ENCODE measurements at places on chromosomes 11 and 22.
A peak's percentile ranks its signal among the peaks of the same experiment; 100 is the strongest.

DNA sequence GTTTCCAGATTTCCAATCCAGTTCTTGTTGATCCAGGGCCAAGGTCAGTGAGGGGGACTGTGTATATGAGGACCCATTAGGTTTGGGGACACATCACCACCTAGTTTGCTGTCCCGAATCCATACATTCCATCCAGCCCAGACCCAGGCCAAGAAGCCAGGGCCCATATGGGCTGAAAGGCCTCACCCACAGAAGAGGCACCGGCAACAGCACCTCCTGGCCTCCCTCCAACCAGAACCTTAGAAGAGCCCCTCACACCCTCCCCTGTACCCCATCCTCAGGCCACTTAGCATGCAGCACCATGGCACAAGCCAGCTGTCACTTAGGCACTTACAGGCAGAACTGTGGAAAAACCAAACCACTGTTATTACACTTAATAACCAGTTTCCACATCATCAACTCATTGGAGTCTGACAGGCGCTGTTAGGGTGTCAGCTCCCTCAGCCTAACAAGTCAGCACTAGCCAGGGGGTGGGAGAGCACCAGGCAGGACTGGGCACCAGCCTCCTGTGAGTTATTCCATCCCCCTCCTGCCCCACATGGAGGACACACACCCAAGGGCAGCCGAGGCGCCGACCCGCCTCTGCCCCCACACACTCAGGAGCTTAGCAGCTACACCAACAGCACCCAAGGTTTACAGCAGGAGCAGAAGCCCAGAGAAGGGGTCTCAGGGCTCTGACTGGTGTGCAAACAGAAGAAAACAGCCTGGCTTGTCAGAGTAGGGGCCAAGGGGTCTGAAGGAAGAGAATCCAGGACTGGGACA is 132.0 kb downstream of the BUD13 start:
- DNase-seq = no peak

DNA sequence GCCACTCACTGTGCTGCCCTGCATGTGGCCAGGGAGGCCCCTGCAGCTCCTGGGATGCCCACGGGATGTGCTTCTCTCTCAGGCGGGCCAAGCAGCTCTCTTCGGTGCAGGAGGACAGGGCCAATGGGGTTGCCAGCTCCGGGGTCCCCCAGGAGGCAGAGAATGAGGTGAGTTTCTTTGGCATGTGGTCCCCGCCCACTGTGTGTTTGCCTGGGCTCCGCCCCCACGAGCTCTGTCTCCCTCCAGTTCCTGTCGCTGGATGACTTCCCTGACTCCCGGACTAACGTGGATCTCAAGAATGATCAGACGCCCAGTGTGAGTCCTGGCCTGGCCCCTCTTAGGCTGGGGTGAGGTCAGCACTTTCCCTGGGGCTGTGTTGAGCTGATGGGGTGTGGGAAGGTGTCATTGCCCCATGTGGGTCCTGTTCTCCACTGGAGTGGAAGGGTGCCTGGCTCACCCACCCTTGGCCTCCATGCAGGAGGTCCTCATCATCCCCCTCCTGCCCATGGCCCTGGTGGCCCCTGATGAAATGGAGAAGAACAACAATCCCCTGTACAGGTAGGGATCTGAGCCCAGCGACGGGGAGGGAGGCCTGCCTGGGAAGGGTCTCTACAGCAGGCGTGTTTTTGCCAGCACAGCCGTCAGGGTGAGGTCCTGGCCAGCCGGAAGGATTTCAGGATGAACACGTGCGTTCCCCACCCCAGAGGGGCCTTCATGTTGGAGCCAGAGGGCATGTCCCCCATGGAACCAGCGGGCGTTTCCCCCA is 7.7 kb downstream of the SCO2 start:
- no peak for DNase-seq

DNA sequence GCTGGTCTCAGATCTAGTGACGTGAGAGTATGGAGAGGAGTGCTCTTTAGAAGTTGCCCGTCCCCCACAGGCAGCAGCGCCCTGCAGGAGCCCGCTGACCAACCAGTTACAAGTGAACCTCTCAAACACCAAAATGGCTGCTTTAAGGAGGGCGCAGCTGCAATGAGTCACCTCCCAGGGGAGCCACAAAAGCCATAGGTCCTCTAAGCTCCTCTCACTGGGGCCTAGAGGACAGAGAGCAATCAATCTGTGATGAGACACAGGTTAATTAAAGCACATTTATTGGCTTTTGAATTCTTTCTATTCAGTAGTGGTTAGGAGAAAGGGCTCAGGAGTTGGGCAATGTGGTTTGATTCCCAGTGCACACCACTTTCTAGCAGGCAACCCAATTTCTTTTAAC is 15.5 kb upstream of the RAPSN start:
- no peak for DNase-seq

- DNase-seq = no peak
Observed at GRCh38 chr22:48586799-48587185, 1240.9 kb downstream of the BRD1 start.

DNA sequence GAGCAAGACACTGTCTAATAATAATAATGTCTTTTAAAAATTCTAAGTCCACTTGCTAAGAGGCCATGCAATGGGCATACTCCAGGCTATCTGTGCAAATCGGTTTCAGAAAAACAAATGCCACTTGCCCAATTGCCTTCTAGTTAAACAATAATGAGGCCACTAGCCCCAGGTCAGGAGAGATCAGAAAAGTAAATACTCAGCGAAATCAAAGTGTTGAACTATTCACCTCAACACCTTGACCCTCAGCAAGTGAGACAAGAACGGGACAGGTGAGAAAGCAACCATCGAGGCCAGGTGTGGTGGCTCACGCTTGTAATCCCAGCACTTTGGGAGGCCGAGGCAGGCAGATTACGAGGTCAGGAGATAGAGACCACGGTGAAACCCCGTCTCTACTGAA is 72.3 kb upstream of the SYN3 start:
- DNase-seq = no peak

GRCh38 chr11:2741377-2742131 is 41.8 kb upstream of the KCNQ1OT1 start:
- no peak for DNase-seq

GRCh38 chr22:39246690-39247332 is 2.0 kb upstream of the PDGFB start:
- DNase-seq = no peak

- no peak for DNase-seq
Observed at GRCh38 chr11:122642472-122642922, 13.0 kb upstream of the UBASH3B start.

- no peak for DNase-seq
Observed at GRCh38 chr22:46113110-46113909, 37.0 kb upstream of the PPARA start.

- peak; percentile 65 for DNase-seq
Observed at GRCh38 chr11:62340269-62340901, 3.1 kb downstream of the ASRGL1 start.

GRCh38 chr11:123211981-123212380 is 16.9 kb upstream of the CLMP start:
- no peak for DNase-seq

- no peak for DNase-seq
Observed at GRCh38 chr11:134940441-134941126, 528.5 kb upstream of the B3GAT1 start.

GRCh38 chr11:8285796-8286195 is 22.1 kb upstream of the LMO1 start:
- no peak for DNase-seq

DNA sequence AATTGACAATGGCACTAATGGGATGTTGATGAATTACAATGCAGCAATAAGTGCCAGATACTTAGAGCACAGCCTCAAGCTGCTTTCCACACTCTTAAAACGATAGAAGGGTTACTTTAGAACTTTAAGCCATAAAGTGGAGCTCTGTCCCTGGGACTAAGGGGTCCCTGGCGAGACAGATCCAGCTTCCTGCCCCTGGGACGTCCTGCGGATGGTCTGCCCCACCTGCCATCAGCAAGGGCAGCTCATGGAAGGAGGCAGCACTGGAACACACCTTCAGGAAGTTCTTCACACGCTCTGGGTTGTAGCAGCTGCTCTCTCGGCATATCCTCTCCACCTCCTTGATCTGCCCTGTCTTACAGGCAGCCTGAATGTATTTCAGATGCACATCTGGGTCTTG is 45.1 kb upstream of the SLC25A1 start:
- DNase-seq = no peak

DNA sequence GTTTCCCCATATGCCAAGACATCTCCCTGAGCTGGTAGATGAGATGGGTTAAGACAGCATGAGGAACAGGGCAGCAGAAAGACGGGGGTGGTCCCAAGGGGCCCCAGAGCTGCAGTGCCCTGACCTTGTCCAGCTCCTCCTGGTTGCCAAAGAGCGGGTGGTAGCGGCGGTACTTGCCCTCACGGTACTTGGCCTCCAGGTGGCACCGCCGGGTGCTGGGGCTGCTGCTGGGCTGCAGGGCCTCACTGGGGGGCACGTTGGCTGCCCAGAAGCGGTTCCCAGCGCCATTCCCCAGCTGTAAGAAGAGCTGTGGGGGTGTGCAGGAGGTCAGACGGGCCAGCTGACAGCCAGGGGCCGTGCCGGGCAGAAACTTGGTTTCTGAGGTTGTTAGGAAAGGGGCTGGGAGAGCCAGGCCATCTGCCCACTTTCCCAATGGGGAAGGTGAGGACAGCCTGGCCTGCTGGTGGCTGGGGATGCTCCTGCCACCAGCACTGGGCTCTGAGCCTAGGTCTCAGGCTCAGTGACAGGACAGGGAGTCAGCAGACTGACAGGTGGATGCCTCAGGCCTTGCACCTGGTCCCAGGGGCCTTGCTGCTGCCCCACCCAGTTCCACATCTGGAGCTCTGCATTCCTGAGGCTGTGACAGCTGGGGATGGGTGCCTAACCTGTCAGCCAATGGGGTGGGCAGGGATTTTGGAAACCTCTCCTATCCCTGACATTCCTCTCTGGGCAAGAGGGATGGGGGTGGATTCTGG is 30.0 kb upstream of the PDE2A start:
- no peak for DNase-seq

- no peak for DNase-seq
Observed at GRCh38 chr11:83349296-83349695, 63.1 kb upstream of the CCDC90B start.

GRCh38 chr11:13206086-13206640 is 71.4 kb upstream of the BMAL1 start:
- no peak for DNase-seq

DNA sequence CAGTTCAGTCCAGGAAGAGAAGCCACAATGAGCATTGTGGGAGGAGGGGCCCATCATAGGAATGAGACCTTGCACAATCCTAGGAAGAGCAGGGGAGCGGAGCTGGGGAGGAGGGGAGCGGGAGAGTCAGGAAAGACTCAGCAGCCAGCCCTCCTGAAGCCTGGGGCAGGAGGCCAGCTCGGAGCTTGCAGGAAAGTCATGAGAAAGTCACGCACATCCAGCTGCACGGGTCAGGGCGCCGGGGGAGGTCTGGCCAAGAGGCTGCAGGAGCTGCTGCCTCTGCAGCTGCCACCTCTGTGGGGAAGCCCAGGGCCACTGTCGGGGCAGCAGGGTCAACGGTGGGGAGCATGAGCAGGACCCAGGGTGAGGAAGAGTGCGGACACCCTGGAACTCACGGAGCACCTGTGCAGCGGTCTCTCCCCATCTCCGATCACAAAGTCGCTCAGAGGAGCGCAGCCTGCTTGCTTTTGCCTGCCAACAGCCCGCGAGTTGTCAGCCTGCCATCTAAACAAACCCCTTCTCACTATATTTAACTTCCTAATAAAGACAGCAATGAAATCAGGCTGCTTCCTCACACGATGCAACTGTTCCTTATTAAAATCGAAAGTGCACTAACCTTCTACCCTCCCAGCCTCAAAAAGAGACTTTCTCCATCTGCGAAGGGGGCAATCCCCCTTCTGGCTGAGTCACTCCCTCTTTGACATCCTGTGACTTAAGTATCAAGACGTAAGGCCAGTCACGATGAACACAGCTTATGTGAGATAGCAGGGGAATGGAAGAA is 52.9 kb upstream of the RTL6 start:
- peak; percentile 30 for DNase-seq

DNA sequence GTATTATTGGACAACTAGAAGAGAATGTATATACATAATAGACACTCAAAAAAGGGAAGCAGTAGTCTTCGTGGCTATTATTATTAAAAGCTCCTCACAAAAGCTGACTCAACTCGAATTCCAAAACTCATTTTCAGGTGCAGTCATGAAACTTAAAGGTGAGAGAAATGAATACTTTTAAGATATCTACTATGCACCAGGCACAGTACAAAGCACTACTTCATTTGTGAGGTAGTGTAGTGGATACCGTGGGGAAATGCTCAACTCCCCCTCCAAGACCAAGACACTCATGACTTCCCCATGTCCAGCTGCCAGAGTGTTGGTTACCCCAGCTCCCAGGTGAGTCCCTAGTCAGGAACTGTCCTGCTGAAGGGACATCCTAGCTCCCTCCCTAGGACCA is 2.1 kb downstream of the SYN3 start:
- DNase-seq = no peak

GRCh38 chr11:95346265-95346664 is 115.3 kb upstream of the SESN3 start:
- no peak for DNase-seq

DNA sequence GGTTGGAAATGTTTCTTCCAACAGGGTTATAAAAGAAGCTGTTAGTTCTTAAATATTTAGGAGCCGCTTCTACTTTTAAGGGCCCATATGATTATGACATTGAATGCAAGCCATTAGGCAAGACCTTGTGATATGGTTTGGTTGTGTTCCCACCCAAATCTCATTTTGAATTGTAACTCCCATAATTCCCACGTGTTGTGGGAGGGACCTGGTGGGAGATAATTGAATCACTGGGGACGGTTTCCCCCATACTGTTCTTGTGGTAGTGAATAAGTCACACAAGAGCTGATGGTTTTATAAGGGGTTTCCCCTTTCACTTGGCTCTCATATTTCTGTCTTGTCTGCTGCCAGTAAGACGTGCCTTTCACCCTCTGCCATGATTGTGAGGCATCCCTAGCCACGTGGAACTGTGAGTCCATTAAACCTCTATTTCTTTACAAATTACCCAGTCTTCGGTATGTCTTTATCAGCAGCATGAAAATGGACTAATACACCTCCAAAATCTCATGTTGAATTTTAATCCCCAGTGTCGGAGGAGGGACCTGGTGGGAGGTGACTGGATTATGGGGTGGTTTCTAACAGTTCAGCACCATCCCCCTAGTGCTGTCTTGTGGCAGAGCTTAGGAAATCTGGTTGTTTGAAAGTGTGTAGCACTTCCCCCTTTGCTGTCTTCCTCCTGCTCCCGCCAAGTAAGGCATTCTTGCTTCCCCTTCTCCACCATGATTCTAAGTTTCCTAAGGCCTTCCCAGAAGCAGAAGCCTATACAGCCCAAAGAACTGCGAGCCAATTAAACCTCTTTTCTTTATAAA is 4.3 kb downstream of the CD59 start:
- no peak for DNase-seq

GRCh38 chr11:121420398-121420797 is 31.7 kb upstream of the SORL1 start:
- no peak for DNase-seq

- DNase-seq = no peak
Observed at GRCh38 chr11:9962722-9963121, 298.8 kb downstream of the SWAP70 start.

- DNase-seq = no peak
Observed at GRCh38 chr22:38415561-38416321, 39.3 kb downstream of the KCNJ4 start.

GRCh38 chr22:50474710-50475651 is at the start of gene SBF1:
Gene SBF1 (minus strand): TSS chr22:50475035. CDS start chr22:50474840, 195 bp downstream.
- DNase-seq = peak; percentile 96

GRCh38 chr11:111438168-111438567 is 59.1 kb upstream of the POU2AF1 start:
- peak; percentile 37 for DNase-seq

- no peak for DNase-seq
Observed at GRCh38 chr11:20117291-20117690, 43.0 kb downstream of the DBX1 start.

Measured in body of pancreas (tissue), 4 donors.